ENCODE measurements at places on chromosomes 12 and 14. TPM values are rescaled to one million over a fixed set of nuclear protein-coding genes. Genes with fewer than 3 reads are reported as not detected.

The TESPA1 gene
- not detected for total RNA-seq

The BTBD6 gene
- 52.6 TPM for total RNA-seq

The CCDC60 gene
- 1.4 TPM for total RNA-seq

The CISTR gene
- not detected for total RNA-seq

The GPD1 gene
- total RNA-seq: under 0.01 TPM

The SERPINA12 gene
- not detected for total RNA-seq

The ABCD2 gene
- not detected for total RNA-seq

The KIF5A gene
- under 0.01 TPM for total RNA-seq

The SVOP gene
- not detected for total RNA-seq

The TMEM52B gene
- not detected for total RNA-seq

The SELPLG gene
- under 0.01 TPM for total RNA-seq

The RECQL gene
- total RNA-seq: 37.9 TPM

The DYRK2 gene
- total RNA-seq: 24.3 TPM

The NPFF gene
- total RNA-seq: not detected

The RPL10L gene
- not detected for total RNA-seq

The RD3L gene
- not detected for total RNA-seq

The DBX2 gene
- not detected for total RNA-seq

The RARG gene
- 96.8 TPM for total RNA-seq

The GLI1 gene
- 0.14 TPM for total RNA-seq

The LHX5 gene
- under 0.01 TPM for total RNA-seq

The KLRG1 gene
- under 0.01 TPM for total RNA-seq

The SOX5 gene
- 0.07 TPM for total RNA-seq

The ANKRD33 gene
- total RNA-seq: not detected

The HELB gene
- total RNA-seq: 4.6 TPM

Measured in nasal cavity respiratory epithelium epithelial cell of viscerocranial mucosa (primary cell).